ENCODE measurements at places on chromosomes 4 and X. TPM values are rescaled to one million over a fixed set of nuclear protein-coding genes. Genes with fewer than 3 reads are reported as not detected.
A peak's percentile ranks its signal among the peaks of the same experiment; 100 is the strongest.

- DNase-seq = no peak
Measured at GRCh38 chr4:125765941-125766340, 451.2 kb downstream of the FAT4 start.

DNA sequence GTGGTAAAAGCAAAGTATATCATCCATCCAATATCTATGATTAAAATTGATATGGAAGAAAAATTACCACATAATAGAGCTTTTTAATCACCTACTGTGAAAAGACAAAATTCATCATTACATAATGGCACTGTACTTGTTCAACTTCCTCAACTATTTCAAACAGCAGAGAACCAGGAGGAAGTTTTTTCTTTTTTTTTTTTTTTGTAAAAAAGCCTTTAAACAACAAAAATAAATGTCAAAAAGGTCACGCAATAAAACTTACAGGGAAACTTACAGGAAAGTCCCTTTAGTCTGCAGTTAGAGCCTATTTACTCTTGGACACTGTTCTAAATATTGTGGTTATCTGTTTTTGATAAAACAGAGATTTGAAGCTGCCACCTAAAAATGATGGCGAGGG is 4.8 kb downstream of the PDGFC start:
- no peak for DNase-seq

DNA sequence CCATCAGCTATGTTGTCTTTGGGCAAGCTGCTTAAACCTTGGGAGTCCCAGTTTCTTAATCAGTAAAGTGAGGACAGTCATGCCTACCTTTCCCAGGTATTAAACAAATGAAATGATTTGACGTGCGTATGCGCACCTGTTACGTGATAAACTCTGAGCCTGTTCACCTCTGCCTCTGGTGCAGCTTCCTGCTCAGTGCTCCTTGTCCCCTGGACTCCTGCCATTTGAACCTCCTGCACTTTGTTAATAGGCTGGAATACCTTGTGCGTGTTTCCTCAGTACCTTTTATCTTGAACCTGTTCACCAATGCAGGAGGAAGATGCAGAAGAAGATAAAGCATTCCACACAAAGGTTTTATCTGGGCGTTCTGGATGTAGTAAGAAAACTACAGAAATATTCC is 211.9 kb downstream of the CEP135 start:
- DNase-seq = no peak

DNA sequence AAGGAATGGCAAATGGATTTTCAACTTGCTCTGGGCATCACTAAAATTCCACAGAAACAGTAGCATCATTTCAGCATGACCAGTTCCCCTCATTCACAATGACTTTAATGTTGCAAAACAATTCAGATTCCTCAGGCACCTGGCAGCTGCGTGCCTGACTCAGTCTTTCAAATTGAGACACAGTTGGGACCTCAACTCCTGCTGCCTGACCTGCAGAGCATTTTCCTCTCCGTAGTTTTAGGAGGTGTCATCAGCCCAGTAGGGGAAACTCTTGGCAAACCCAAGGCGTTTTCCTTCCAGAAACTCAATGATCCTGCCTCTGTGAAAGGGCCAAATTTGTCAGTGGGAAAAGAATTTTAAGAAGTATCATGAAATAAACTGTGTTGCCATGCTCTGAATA is 388.9 kb downstream of the SPRY1 start:
- DNase-seq = no peak

The CDKL2 gene
- total RNA-seq = 0.11 TPM

The OPRPN gene
- not detected for total RNA-seq

- DNase-seq = no peak
Measured at GRCh38 chrX:38817004-38817703, 15.9 kb downstream of the MID1IP1 start.

GRCh38 chr4:142331646-142332045 is 514.5 kb downstream of the INPP4B start:
- no peak for DNase-seq

DNA sequence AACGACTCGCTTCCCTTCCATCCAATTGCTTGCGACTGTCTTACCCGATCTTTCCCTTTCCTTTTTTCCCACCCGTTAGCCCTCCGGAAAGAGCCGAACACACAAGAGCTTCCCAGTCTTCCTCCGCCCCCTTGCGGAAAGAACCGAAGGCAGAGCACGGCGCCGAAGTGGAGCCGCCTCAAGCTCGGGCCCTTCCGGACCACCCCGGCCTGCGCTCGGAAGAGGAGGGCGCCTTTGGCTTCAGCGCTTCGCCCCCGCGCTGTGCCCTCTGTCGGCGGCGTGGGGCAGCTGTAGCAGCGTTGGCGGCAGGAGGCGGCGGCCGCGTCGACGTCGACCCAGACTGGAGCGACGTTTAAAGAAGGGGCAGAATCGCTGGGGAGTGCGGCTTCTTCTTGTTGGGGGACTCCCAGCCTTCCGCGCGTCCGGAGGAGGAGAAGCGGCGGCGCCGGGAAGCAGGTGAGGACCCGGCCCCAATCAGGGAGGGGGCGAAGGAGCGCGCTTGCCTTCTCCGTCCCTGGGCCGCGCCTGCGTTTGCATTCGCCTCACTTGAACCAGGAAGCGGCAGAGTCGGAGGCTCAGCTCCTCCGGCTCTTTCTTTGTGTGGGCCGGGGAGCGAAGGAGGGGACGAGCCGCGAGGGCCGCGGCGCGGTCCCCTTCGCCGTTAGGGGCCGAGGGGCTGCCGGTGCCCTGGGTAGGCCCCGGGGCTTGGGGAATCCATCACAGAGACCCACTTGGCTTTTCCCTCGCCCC is at the start of gene ZBTB33:
TSS of gene ZBTB33 (plus strand) at position 291 of the 750 bp plus-strand sequence. CDS start 2,604 bp downstream, outside the sequence.
- peak; percentile 95 for DNase-seq

DNA sequence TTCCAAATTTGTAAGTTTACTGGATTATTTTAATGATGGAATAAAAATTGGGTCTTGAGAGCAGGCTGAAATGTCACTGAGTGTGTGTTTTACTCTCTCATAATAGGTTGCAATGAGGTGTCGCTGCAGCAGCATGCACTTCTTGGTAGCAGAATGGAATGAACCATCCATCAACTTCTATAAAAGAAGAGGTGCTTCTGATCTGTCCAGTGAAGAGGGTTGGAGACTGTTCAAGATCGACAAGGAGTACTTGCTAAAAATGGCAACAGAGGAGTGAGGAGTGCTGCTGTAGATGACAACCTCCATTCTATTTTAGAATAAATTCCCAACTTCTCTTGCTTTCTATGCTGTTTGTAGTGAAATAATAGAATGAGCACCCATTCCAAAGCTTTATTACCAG is 2.6 kb downstream of the SAT1 start:
- DNase-seq = no peak

GRCh38 chrX:139222511-139223200 is 307.9 kb upstream of the F9 start:
- DNase-seq = no peak

- no peak for DNase-seq
Measured at GRCh38 chrX:138897621-138898492, 186.3 kb upstream of the FGF13 start.

- no peak for DNase-seq
Measured at GRCh38 chr4:112348488-112349158, 51.5 kb downstream of the ALPK1 start.

The NEIL3 gene
- 4.6 TPM for total RNA-seq

- no peak for DNase-seq
Measured at GRCh38 chr4:73850261-73850970, 2.7 kb upstream of the PF4V1 start.

The PNMA3 gene
- not detected for total RNA-seq

- no peak for DNase-seq
Measured at GRCh38 chr4:36692586-36692985, 411.2 kb downstream of the DTHD1 start.

The NLGN4X gene
- 183 TPM for total RNA-seq

The MAGEA2 gene
- total RNA-seq = not detected

- no peak for DNase-seq
Measured at GRCh38 chr4:95984081-95984480, 144.2 kb downstream of the PDHA2 start.

DNA sequence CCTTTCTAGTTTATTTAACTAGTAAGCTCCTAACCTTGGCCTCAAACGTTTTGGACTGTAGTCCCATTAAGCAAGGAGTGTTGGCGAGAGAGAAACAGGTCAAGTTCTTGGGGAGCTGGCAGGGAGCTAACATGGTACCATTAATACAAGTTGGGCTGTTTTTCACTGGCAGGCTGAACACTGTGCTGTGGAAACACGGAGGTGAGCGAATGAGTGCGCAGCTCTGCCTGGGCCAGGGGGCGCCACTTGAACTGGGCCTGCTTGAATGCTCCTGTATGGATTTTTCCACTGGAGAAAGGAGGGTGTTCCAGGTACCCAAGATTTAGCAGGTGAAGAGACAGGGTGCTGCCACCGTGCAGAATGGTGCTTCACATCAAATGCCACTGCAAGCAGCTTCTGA is 7.4 kb upstream of the SMS start:
- no peak for DNase-seq

- DNase-seq = no peak
Measured at GRCh38 chr4:41528512-41529205, 9.3 kb upstream of the LIMCH1 start.

GRCh38 chrX:34915463-34916225 is 27.0 kb upstream of the FAM47B start:
- no peak for DNase-seq

GRCh38 chr4:108730579-108730978 is 32.3 kb downstream of the ETNPPL start:
- no peak for DNase-seq

- no peak for DNase-seq
Measured at GRCh38 chrX:54030329-54030728, 13.9 kb downstream of the PHF8 start.

DNA sequence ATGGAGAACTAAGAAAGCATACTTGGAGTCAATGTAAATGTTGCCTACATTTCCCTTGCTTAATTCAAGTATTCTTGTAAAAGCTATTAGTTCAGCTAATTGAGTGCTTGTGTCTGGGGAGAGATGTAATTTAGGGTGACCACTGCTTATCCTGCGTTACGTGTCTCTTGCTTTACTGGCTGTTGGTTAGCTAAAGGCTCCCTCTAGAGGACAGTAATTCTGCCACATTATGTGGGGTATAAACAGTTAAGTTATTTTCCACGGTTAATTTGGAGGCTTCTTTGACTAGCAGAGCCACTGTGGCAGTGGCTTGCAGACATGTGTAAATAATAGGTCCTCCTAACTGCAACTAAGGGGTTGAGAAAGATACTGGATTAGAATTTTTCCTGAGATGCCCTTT is 25.3 kb upstream of the NAF1 start:
- DNase-seq = peak; percentile 85

GRCh38 chr4:54014666-54015160 is 49.7 kb downstream of the CHIC2 start:
- peak; percentile 92 for DNase-seq

- peak; percentile 89 for DNase-seq
Measured at GRCh38 chr4:24488399-24489164, 95.8 kb downstream of the DHX15 start.

DNA sequence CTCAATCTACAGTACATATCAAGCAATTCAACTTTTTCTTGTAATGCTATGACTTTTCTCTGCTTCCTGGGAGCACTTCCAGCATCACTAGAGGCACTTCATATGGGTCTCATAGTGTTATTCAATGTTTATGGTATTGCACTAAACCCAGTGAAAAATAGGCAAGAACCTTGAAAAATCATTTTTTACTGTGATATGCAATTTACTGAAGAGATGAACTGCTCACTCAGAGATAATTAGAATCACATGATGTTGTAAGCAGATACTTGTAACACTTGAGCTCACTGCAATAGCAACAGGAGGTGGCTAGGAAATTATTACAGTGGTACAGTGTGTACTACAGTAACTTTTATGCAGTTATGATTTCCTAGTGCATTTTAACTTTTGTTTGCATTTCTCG is 93.3 kb downstream of the RASGEF1B start:
- no peak for DNase-seq

- DNase-seq = no peak
Measured at GRCh38 chrX:77768787-77769186, 17.2 kb downstream of the ATRX start.

- no peak for DNase-seq
Measured at GRCh38 chr4:24595659-24596058, 11.3 kb upstream of the DHX15 start.

- no peak for DNase-seq
Measured at GRCh38 chr4:125704726-125705125, 390.0 kb downstream of the FAT4 start.

DNA sequence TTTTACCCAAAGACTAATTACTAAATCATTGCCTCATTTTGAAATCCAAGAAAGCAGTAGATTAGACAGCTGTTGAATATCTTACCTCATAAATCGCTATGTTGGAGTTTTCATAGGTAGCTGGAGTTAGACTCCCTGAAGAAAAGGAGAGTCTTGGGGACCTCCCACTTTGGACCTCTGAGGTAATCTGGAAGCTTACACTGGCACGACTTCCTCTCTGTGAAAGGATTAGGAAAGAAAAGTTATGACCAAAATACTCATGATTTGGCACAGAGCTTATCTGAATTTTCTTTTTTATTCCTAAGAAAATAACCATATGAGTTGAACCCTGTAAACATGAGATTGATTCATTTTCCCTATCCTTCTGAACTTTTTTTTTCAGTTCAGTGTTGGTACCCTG is 40.6 kb downstream of the GUCY2F start:
- no peak for DNase-seq

- DNase-seq = no peak
Measured at GRCh38 chr4:23001478-23001877, 308.7 kb downstream of the GBA3 start.

- DNase-seq = no peak
Measured at GRCh38 chrX:123847056-123847455, 12.8 kb upstream of the XIAP start.

The PDCL2 gene
- total RNA-seq = not detected

DNA sequence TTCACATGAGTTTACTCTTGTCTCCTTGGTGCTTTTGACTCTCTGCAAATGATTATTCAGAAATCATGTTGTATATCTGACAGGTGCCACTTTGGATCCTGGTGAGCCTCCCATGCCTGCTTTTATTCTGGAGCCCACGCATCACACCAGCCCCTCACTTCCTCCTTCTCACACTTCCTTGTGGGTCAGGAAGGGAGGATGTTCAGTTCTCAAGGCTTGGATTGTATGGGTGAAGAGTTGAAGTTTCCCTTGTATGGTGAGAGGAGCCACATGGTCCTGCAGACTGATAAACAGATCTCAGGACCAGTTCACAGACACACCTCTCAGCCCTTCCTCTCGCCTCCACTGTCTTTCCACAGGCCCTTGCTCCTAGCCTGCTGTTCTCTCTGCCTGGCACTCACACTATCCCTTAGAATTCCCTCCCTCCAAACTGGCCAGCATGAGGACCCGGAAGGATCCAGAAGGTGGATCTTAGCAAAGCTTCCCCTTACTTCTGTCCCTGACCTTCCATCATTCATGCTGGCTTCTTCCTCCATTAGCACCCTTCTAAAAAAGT is 92.1 kb downstream of the STK32B start:
- no peak for DNase-seq

DNA sequence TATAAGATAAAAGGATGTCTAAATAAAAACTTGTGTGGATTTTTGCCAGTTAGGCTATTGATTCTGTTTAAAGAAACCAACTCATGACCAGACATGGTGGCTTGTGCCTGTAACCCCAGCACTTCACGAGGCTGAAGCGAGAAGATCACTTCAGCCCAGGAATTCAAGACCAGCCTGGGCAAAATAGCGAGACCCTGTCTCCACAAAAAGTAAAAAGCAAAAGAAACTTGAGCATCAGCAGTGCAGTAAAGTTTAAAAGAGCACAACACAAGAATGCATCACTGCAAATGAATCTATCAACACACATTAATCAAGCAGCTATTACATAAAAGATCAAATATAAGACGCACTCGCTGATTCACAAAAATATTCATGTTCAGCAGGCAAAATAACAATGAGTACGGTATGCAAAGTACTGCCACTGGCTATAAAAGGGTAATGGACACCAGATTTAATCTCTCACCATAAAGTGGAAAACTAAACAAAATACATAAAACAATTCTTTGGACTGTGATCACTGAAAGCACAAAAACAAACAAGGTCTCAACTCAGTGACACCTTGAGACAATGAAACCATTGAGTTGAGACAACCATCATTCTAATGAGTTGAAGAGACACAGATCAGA is 41.3 kb downstream of the LRBA start:
- no peak for DNase-seq

Data from Karpas-422 (cell line).